Stimulated activated CD8-positive, alpha-beta memory T cell treated with anti-CD3 and anti-CD28 coated beads, Interleukin-7, amount 100 ng/mL, for 48 hours (primary cell): ENCODE measurements at places on chromosomes 12 and 14.

DNA sequence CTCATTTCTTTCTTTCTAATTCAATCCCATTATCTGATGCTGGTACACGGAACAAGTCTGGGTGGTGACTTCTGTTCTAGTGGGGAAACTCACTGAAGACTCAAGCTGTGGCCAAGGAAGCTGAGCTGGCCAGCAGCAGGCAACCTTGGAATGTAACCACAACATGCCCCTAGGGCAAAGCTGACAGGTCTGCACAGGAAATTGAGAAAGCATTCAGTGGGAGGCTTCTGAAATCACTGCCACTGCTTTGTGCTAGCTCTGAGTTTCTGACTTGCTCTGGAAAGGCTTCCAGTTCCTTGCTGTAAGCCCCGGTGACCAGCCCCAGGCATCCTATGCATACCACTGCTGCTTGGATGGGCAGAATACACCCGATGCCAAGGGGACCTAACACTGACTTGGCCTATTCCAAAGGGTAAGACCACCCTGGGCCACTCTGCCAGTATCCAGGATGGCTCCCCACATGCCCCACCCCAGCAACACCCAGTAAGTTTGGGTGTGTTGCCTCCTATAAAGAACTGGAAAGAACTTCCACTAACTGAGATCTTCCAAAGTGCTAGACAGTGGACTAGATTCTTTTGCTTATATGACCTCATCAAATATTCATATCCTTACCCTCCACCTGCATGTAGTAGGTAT, 84.5 kb upstream of the CDKN3 start:
- DNase-seq: no peak

DNA sequence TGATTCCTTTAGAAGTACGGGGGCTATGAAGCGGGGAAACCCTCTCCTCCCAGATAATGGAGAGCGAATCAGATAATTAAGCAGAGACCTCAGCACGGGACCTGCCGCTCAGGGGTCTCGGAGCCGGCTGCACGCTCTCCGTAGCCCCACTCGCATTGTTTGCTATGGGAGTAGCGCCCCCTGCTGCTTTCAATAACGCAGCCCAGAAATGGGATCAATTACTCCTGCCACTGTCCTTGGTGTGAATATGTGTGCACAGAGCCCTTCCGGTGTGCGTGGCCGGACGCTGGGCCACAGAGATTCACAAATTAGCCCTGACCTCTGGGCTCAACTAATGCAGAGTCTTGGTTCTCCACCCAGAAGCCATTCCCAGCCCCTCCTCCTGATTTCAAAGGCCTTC, 76.4 kb upstream of the TMEM132C start:
- DNase-seq: no peak

GRCh38 chr12:91339106-91339505, 156.5 kb upstream of the DCN start:
- DNase-seq: no peak

- DNase-seq: no peak
Measured at GRCh38 chr12:563250-563781, 99.9 kb downstream of the NINJ2 start.

- no peak for DNase-seq
Measured at GRCh38 chr14:86086962-86087361, 557.0 kb downstream of the FLRT2 start.

- DNase-seq: no peak
Measured at GRCh38 chr12:68530299-68530698, 80.4 kb upstream of the RAP1B start.

- no peak for DNase-seq
Measured at GRCh38 chr12:4225571-4225970, 48.0 kb upstream of the CCND2 start.

DNA sequence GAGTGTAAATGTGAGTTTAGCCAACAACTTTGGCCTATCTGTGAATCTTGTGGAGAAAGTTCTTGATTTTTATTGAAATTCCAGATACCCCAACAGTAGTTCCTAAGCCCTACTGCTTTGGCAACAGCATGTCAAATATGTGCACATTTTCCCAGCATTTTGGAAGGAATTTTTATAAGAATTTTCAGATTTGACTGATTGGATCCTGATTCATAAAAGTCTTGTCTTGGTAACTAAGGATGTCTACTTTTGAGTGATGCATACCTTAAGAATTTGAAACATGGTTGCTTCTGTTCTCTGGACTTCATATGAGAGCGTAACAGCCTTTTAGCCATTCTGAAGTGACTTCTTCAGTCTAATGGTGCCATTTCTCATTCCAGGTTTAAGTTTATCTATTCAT, 106.7 kb downstream of the ANO4 start:
- no peak for DNase-seq

DNA sequence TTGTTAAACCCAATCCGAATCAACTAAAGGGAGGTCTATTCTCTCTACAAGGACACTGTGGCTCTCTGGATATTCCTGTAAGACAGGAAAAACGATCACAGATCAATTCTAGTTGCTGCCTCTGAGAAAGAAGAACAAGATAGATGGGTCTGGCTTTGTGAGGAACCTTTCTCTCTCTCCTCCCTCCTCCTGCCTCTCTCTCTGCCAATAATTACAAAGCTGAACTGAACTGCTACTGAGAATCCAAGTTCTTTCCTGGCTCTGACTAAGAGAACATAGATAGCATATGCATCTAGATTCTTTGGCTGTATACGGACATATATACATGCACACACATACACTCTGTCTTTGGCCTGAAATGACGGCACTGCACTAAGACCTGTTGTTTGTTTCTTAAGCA, 27.6 kb downstream of the ETV6 start:
- no peak for DNase-seq

- no peak for DNase-seq
Measured at GRCh38 chr12:6635856-6636531, at the start of gene LPAR5. LPAR5 (minus strand) TSS chr12:6635959; CDS start chr12:6621248, 14,711 bp downstream.

DNA sequence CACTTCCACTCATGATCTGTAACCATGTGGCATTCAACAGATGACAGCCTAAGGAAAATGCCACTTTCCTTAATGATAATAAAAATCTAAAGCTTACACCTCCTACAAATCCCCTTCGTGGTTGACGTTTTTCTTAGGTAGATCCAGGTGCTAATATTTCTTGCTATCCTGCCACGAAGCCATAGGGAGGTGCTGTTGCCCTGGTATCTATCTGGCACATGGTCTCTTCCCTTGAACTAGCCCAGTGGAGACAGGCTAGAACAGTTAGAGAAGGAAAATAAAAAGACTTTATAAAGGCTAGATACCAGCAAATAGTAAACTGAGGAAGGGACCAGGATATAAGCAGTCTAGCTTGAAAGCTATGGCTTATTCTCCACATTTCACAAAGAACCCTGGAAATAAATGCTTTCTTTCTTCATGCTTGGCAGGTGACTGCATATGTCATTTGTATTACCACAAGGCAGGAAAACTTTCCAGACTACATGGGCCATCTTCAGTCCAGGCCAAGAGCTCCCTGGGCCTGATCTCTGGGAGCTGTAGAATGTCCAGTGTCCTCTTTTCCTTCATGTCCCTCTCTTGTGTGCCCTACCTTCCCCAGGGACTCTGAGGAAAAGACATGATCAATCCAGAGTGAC, 15.3 kb downstream of the SPIC start:
- DNase-seq: no peak

GRCh38 chr14:31024577-31025366, 677 bp upstream of the AP4S1 start:
- no peak for DNase-seq

DNA sequence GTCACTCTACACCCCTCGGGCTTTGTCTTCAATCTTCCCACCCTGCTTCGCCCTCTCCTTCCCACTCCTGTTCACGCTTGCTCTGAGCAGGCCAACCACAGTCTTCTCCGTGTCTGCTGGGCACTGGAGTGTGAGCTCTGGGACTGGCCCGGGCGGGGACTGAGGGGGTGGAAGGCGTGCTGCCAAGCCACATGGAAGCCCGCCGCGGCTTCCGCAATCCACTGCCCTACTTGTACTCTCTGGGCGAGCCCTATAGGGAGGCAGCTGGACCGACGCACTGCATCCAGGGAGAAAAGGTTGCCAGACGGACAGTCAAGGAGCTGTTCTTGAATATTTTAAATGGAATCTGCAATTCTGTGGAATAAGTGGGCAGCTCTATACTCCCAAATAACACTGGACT, 24.8 kb downstream of the GOLGA3 start:
- no peak for DNase-seq

DNA sequence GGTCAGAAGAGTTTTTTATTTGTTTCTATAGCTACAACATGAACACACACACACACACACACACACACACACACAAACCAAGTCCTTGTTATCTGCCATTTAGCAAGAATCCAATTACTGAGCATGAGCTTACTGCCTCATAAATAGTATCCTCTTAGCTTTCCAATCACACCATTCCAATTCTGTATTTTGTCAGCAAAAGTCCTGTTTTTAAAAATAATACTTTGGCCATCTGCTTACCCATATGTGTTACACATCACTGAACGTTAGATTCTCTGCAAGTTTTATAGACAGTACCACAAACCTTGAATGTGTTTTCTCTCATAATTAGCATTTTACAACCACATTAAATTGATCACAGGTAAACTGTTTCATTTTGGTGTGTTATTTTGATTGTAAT, 1905.4 kb upstream of the FLRT2 start:
- no peak for DNase-seq

- DNase-seq: no peak
Measured at GRCh38 chr12:28506271-28506670, 316.0 kb downstream of the CCDC91 start.

GRCh38 chr12:46292754-46293402, 24.0 kb upstream of the SLC38A1 start:
- no peak for DNase-seq

GRCh38 chr12:51888316-51889215, 663 bp downstream of the ANKRD33 start:
- DNase-seq: no peak

DNA sequence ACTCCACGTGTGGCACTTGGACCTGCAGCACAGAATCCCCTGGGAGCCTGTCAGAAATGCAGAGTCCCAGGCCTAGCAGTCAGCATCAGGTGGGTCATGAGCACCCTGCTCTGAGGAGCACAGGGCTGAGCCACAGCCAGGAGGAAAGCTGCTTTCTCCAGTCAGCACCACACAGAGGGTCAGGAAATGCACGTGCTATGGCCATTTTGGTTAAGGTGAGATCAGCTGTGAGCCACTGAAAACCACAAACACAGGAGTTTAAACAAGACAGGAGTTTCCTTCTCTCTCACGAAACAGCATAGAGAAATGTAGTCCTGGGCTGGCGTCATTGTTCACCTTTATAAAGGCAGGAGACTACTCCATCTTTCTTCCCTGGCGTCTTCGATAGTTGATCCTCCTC, 204.5 kb upstream of the SFSWAP start:
- DNase-seq: no peak

DNA sequence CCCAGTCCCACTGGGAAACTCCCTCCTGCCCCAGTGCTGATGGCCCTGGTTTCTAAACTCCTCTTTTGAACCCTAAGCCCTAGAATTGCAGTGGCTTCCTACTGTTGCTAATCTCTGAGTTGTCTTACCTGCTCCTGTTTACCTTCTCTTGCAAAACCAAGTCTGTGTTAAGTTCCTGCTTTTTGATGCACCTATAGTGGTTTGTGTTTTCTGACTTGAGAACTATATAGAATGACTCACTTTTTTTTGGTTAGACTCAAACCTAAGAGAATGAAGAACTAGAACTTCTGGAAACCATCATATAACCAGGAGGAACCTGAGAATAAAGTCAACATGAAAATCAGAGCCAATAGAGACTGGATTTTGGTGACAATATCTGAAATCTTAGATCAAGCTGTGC, 5.5 kb upstream of the GAS2L3 start:
- DNase-seq: no peak
